NCI-H1436 (cell line): ENCODE measurements at places on chromosomes 5 and 9.

- no peak for DNase-seq
Observed at GRCh38 chr5:67674159-67674655, 477.6 kb upstream of the CD180 start.

GRCh38 chr5:135028791-135029476, 5.1 kb downstream of the PITX1 start:
- DNase-seq = no peak

- DNase-seq = no peak
Observed at GRCh38 chr5:171523781-171524180, 104.3 kb downstream of the FGF18 start.

GRCh38 chr9:72791436-72791835, 161.4 kb downstream of the ALDH1A1 start:
- no peak for DNase-seq

- DNase-seq = peak; percentile 22
Observed at GRCh38 chr5:13957032-13957645, 12.7 kb upstream of the DNAH5 start.

- DNase-seq = peak; percentile 67
Observed at GRCh38 chr5:321230-321725, at the start of gene AHRR. Gene AHRR, plus strand, starts transcription at chr5:321714. Its CDS starts 22,189 bp downstream, at chr5:343903.

DNA sequence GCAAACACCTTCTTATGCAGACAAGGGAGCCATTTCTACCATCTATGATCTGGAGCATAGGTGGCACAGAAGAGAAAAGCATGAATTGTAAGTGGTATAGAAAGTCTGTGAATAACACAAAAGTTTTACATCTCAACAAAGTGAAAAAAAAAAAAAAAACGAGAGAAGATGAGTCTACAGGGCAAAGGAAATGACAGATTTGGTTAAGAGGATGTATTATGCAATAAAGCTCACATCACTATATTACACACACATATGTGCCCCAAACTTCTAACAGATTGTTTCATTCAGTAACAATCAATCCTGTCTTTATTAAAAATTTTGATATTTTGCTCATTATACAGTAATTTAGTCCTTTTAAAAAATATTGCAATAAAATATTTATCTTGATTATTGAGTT, 49.8 kb downstream of the CERT1 start:
- no peak for DNase-seq

- DNase-seq = no peak
Observed at GRCh38 chr5:68484307-68485068, 268.9 kb downstream of the PIK3R1 start.
